ENCODE measurements at places on chromosomes 3 and 15.

DNA sequence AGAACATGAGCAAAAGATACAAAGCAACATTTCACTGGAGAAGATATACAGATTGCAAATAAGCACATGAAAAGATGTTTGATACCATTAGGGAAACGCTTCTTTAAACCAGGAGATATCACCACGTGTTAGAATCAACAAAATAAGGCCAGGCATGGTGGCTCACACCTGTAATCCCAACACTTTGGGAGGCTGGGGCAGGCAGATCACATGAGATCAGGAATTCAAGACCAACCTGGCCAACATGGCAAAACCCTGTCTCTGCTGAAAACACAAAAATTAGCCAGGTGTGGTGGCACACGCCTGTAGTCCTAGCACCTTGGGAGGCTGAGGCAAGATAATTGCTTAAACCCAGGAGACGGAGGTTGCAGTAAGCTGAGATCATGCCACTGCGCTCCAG, 20.5 kb upstream of the MUC20 start:
- DNase-seq: no peak

GRCh38 chr3:85821130-85821756, 862.5 kb downstream of the CADM2 start:
- no peak for DNase-seq

- no peak for DNase-seq
Measured at GRCh38 chr3:108088146-108088545, 2.7 kb downstream of the CD47 start.

- no peak for DNase-seq
Measured at GRCh38 chr15:91338766-91339165, 238.7 kb downstream of the SV2B start.

DNA sequence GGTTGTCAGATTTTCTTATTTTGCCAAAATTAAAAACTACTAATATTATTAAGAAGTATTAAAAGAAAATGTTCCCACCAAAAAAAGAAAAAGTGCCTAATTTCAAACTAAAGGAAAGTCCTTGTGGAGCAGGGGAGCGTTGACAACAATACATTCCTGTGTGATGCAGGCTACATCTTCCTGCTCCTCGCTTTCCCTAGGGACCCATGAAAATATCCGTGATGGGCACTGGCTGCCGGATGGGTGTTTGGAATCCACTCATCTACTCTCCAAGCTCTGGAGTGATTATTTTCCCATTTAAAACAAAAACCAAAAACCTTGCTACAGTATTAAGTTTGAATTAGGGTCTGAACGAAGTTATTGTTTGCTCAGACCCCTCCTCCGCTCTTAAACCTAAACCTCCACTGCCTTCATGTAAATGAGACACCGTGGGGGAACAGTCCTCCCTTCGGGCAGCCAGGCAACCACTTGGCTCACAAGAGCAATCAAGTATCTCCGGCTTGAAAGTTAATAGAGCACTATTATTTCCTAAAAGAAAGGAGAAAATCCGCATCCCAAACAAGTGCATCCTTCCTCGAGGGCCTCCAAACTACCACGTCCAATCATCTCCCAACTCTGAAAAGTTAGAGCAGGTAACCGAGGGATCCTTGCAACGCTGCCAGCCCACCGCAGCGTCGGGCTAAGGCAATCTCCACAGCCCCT, 1.5 kb downstream of the ITGB5 start:
- no peak for DNase-seq

DNA sequence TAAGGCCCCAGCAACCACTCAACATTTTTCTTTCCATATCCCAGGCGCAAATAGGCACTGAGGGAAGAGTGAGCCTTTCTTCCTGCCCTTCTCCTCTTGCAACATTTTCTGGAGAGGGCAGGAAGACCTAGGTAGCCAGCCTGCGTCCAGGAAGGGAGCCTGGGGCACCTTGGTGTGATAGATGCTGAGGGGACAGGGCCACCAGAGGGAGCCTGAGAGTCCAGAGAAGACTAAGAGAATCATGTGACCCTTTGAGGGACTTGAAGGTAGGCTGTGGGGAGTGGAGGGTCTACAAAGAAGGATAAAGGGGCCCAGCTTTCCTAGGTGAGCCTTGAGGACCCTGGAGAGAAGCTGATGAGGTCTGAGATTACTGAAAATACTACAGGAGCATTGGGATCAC, 346.6 kb downstream of the CNTN6 start:
- DNase-seq: no peak

GRCh38 chr3:73772076-73772886, 147.5 kb upstream of the PDZRN3 start:
- DNase-seq: no peak

- no peak for DNase-seq
Measured at GRCh38 chr15:77864211-77865105, 213.1 kb downstream of the TBC1D2B start.

DNA sequence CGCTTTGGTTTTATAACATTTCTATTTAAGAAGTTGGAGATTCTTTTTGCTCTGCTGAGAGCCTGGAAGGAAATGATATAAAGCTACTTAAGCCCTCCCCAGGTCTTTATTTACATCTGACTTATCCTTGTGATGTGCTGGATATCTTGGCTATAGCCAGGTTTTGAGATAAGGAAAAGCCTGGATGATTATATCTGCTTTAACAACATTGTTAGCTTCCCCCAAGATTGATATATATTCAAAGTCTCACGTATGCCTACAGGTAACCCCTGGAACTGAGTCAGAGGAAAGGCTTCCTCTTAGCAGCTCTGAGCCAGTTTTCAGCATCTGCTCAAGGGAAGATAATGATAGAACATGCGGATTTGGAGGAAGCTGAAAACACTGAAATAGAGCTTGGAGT, 61.5 kb upstream of the CRBN start:
- no peak for DNase-seq

DNA sequence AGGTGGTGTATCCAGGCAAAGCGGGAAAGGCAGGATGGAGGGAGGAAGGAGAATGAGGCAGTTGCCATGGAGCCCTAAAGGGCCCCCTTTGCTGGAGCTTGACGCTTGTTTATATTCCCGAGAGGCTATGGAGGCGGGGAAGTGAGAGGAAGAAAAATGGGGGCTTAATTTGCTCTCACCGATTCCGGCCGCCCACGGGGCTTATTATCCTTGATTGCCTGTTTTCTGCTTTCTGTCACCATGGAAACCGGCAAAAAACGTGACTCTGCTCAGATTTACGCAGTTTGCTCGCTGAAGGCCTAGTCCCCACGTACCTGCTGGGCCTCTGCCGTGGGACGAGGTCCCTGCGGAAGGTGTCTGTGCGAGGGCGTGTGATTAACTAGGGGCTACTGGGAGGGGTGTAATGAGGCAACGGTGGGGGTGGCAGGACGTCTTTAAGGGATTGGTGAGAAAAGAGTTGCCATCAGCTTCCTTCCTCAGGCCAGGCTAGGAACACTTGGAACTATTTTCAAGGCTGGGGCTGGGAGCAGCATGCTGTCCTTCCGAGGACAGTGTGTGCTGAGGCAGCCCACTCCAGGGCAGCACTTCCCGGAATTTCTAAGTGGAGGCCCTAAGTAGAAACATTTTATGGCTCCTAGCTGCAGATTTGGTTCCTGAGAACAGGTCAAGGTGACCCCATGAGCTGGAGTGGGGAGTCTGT, 110.8 kb upstream of the NDN start:
- no peak for DNase-seq

GRCh38 chr3:42772670-42773408, at the start of gene CCDC13:
Gene CCDC13, minus strand, starts transcription at chr3:42773253. Its CDS starts 14,908 bp downstream, at chr3:42758345.
- peak; percentile 93 for DNase-seq

DNA sequence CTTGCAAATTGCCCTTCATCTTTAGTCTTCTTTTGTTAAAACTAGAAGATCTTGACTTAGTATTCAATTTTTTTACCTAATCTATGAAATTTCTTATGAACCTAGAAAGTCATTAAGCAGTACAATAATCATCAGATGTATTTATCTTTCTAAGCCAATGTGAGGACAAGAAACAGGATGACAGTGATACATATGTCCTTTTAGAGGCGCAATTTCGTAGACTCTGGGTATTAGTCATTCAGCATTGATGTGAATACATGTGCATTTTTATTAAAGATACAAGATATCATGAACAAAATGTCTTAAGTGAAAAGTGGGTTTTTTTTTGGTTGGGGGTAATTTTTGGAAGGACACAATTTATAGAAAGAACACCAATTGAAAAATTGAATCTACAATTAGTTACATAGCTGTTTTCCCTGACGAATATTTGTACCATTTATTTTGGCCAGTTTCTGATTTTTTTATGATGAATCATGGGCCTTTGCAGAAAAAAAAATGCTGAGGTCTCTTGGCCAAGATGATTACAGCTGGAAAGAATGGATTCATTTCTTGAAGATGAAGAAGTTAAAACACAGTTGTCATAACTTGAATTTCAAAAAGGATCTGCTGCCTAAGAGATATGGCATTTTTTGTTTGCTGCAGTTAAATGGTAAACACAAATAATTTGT, 48.9 kb upstream of the AGTR1 start:
- DNase-seq: no peak

DNA sequence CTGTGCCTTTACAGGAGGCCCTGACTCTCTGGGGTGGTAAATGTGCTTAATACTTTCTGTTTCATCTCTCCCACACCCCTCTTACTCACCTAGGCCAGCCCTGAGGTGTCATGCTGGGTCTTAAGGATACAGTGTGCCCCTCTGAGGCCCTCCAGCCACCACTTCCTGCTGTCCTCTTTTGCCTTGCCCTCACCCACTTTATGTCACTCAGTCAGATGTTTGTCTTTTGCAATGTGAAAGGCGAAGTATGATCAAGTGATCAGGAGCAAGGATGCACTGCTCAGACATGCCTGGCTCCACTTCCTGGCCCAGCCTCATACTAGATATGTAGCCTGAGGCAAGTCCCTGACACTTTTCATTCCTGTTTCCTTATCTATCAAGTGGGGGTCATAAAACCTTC, 339.0 kb upstream of the NR2E3 start:
- DNase-seq: no peak

- no peak for DNase-seq
Measured at GRCh38 chr15:47485419-47485818, 231.9 kb upstream of the SEMA6D start.

DNA sequence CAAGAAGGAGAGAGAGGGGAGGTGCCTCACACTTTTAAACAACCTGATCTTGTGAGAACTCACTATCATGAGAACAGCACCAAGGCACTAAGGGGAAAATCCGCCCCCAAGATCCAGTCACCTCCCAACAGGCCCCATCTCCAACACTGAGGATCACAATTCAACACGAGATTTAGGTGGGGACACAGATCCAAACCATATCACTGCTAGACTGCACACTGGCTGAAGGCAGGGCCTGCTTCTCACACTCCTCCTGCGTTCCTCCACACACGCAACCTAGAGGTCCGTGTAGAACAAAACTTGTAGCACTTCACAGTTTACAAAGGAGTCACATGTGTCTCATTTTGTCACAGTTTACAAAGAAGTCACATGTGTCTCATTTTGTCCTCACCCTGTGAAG, 97.8 kb downstream of the DAPK2 start:
- DNase-seq: no peak

DNA sequence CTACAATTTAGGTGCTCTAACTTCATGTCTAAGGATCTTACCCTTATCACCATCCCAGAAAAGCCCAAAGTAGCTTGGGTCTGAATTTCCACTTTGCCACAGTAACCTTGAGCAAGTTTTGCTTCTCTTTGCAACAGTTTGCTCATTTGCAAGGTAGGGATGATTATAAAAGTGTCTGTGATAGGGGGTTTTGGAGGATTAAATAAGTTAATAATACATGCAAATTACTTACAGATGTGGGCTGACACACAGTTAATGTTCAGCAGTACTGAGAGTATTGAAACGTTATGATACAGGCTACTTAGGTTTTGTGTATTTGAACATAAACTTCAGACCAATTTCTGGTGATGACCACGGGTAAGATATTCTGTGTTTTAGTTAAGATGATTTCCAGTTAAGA, 444.7 kb upstream of the TPRG1 start:
- no peak for DNase-seq

DNA sequence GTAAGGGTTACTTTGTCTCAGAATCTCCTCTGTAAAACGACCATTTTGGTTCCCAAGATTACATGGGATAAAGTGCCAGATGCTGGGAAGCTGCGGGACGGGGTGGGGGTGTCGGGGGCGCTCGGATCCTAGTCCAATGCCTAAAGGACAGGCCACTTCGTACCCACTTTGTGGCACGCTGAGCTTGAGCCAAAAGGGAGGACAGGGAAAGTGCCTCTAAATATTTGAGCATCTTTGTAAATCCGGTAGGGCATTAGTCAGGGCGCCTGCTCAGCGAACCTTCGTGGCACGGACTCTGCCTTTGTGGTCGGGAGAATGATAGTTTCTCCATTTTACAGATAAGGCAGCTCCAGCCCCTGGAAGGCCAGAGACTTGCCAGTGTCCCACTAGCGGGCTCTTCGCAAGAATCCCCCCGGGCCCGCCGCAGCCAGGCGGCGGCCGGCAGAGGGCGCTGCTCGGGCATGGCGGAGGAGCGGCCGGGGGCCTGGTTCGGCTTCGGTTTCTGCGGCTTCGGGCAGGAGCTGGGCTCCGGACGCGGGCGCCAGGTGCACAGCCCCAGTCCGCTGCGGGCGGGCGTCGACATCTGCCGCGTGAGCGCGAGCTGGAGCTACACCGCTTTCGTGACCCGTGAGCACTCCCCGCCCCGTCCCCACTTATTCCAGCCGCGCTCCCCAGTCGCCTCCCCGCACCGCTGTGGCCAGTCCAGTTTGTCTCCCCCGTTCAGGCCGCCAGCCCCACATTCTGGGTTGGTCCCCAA, 1.8 kb downstream of the RCCD1 start:
- DNase-seq: peak; percentile 59

GRCh38 chr15:65877749-65878148, 8.5 kb downstream of the RAB11A start:
- no peak for DNase-seq

GRCh38 chr3:82353306-82354171, 592.1 kb upstream of the GBE1 start:
- DNase-seq: no peak

DNA sequence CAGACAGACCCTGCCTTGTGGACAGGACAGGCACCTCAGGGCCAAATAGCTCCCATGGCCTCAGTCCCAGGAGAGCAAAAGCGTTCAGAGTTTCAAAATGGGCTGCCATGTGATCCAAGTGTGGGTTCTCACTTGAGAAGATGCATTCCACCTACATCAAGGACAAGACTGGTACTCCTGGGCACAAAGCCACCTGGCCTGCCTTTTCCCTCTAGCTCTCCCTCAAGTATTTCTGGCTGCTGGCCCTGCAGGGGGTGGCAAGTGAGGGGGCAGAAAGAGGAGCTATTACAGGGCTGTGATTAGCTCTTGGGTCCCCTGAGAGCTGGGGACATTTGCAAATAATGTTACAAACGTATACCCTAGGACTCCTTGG, 6.5 kb upstream of the COL7A1 start:
- no peak for DNase-seq

DNA sequence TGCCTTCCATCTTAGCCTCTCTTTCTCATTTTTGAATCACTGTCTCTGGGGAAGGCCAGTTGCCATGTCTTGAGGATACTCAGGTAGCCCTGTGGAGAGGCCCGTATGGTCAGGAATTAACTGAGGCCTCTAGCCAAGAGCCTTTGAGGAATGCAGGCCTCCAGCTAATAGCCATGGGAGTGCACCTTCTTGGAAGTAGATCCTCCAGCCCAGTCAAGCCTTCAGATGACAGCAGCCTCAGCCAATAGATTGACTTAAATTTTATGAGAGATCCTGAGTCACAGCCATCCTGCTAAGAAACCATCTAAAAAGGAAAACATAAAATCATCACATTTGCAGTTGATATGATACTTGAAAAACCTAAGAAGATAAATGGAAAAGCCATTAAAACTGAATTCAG, 112.5 kb upstream of the BNIP2 start:
- DNase-seq: no peak

GRCh38 chr15:57582090-57582489, 9.6 kb upstream of the MYZAP start:
- no peak for DNase-seq

- DNase-seq: no peak
Measured at GRCh38 chr15:95432878-95433405, 897.6 kb upstream of the NR2F2 start.

Data from CD4-positive, alpha-beta T cell (primary cell).